K562 (cell line): ENCODE measurements at places on chromosomes 12 and 14.
A peak's percentile ranks its signal among the peaks of the same experiment; 100 is the strongest.

GRCh38 chr12:111368291-111368787, 556 bp downstream of the PHETA1 start:
- H3K4me3 ChIP-seq: peak overlapping the region; percentile 64
- H3K27ac ChIP-seq: peak overlapping the region; percentile 51
- no peaks in the 10 kb centered on the region for H3K27me3 ChIP-seq
- H3K36me3 ChIP-seq: peaks cover 22% of the 10 kb centered on the region; the same call in 1 of the 3 replicates
- DNase-seq: peak; percentile 43
- H3K4me1 ChIP-seq: peaks cover 14% of the 10 kb centered on the region

DNA sequence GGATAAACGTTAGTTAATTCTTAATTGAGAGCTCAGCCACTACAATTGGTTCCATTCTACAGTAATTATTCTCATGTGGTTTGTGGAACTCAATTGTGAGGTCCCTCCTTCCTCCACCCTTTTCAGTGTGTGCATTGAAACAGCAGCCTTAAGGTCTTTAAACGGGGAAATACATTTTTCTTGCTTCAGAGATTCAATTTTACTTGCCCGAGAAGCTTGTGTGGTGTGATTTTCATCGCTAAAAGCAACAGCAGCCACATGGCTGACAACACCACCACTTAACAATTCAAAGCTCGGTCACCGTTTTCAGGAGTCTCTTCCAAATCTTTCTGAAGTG, 733 bp upstream of the PPFIBP1 start:
- H3K4me3 ChIP-seq: peak overlapping the region; percentile 65
- H3K27me3 ChIP-seq: peaks cover 20% of the 10 kb centered on the region; the same call in 2 of the 3 replicates
- no peaks in the 10 kb centered on the region for H3K36me3 ChIP-seq
- H3K27ac ChIP-seq: peak overlapping the region; percentile 31; the same call in 1 of the 3 replicates
- peaks cover 14% of the 10 kb centered on the region for H3K4me1 ChIP-seq

- H3K4me3 ChIP-seq: no peak overlapping the region
- H3K27ac ChIP-seq: no peak overlapping the region
- H3K36me3 ChIP-seq: no peaks in the 10 kb centered on the region
- no peak for DNase-seq
These were observed 145.0 kb upstream of the SLC38A2 start for GRCh38 chr12:46517579-46517962.

DNA sequence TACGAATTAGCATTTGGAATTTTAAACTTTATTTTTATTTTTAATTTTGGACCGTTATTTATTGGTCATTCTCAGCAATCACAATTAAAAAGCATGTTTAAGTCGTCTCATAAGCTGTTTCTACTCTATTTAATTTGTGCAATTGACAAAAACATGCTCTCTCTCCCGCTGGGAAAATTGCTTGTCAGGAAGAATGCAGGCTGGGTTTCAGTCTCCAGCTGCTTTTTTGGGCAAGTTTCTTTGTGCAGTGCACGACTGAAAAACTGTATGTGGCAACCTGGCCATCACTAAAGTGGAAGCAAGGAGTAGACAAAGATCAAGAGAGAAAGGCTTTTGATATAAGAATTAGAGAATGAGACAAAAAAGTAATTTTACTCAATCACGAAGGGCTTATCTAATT, 941.5 kb upstream of the MDGA2 start:
- DNase-seq: no peak
- no peaks in the 10 kb centered on the region for H3K36me3 ChIP-seq
- no peaks in the 10 kb centered on the region for H3K27me3 ChIP-seq
- H3K4me3 ChIP-seq: no peak overlapping the region
- no peak overlapping the region for H3K27ac ChIP-seq

- no peaks in the 10 kb centered on the region for H3K4me1 ChIP-seq
- H3K27ac ChIP-seq: no peak overlapping the region
- no peaks in the 10 kb centered on the region for H3K27me3 ChIP-seq
- H3K4me3 ChIP-seq: no peak overlapping the region
These were observed 51.3 kb upstream of the PLBD1 start for GRCh38 chr12:14618983-14619382.

DNA sequence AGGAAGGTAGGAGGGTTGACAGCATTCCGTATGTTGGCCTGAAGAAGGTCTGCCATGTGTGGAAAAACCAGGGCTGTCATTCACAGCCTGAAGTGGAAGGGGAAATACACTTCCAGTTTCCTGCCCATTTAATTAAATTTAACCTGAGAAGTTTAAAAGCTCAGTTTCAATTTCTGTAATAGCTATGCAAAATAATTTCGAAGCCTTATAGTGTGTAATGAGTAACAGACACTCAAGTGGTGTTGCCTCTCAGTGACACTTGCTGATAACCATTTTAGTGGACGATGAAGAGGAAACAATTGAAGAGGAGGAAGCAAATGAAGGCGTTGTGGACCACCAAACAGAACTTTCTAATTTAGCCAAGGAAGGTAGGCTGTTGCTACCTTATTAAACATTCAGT, 44.8 kb downstream of the EP400 start:
- no peak for DNase-seq
- H3K27me3 ChIP-seq: no peaks in the 10 kb centered on the region
- H3K4me1 ChIP-seq: no peaks in the 10 kb centered on the region
- H3K4me3 ChIP-seq: no peak overlapping the region

DNA sequence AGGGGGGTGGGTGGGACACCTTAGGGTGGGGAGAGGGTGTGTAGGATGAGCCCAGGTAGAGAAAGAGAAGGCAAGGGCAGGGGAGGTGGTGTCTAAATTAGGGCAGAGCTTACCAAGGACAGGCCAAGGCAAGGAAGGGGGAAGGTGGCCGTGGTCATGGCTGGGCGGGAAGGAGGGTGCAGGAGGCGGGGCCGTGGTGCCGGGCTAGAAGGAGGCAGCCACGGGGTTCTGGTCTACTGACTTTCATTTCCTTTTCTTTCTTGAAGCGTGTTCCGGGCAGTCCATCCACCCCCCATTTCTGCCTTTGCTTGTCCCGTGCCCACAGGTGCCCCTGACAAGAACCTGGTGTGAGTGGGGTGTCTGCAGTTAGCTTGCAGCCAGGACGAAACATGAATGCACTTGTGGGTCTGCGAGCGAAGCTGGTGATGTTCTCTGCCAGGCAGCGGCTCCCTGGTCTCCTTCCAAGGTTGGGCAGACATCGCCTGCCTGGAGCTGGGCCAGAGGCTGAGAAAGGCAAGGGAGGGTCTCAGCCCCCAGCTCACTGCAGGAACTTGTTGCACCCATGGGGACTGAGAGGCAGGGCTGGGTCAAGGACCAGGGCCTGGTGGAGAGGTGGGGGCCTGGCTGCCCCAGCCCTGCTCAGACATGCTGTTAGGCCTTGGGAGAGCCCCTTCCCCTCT, 58.2 kb downstream of the KIF26A start:
- no peak overlapping the region for H3K27ac ChIP-seq
- no peaks in the 10 kb centered on the region; the same call in 1 of the 2 replicates for H3K27me3 ChIP-seq
- H3K4me3 ChIP-seq: no peak overlapping the region
- no peaks in the 10 kb centered on the region for H3K36me3 ChIP-seq
- DNase-seq: no peak

- H3K27ac ChIP-seq: no peak overlapping the region
- no peaks in the 10 kb centered on the region for H3K4me1 ChIP-seq
- no peak for DNase-seq
- no peaks in the 10 kb centered on the region for H3K36me3 ChIP-seq
- H3K27me3 ChIP-seq: no peaks in the 10 kb centered on the region
These were observed 117.2 kb upstream of the HMGA2 start for GRCh38 chr12:65707051-65707450.

- no peak for DNase-seq
- no peaks in the 10 kb centered on the region for H3K36me3 ChIP-seq
- H3K27me3 ChIP-seq: no peaks in the 10 kb centered on the region
- no peak overlapping the region for H3K4me3 ChIP-seq
These were observed 205.7 kb upstream of the GZMB start for GRCh38 chr14:24839617-24840203.

DNA sequence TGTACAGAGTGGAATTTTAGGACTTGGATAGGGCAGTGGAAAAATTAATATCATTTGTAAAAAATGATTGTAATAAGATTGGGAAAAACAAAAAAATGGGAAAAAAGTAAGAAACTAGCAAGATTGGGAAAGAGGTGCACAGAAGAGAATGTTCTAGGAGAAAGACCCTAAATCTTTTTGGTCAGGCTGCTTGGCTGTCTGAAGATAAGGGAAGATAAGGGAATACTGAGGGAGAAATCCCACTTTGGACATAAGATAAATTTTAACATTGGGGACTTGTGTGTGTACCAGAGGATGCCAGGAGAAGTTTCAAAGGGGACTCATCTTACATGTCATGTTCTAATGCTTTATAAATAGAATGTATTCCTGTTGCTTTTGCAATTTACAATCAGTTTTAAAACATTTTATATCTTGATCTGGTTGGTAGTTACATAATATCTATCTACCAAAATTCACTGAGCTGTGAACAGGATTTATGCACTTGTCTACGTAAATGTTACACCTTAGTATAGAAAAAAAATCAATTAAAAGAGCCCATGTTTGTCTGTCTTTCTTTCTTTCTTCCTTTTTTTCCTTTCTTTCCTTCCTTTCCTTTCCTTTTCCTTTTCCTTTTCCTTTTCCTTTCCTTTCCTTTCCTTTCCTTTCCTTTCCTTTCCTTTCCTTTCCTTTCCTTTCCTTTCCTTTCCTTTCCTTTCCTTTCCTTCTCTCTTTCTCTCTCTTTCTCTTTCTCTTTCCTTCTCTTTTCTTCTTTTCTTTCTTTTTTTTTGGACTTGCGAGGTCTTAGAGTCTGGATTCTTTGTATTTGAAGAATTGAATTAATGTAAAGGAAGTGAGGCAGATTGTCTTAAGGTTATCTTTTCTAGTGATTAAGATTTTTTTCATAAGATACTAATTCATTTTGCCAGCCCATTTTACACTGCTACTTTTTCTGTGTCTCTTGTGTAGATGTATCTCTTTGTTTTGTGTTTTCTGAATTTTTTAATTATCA, 66.1 kb downstream of the KTN1 start:
- DNase-seq: no peak
- peaks cover 38% of the 10 kb centered on the region for H3K36me3 ChIP-seq
- H3K4me1 ChIP-seq: no peaks in the 10 kb centered on the region

DNA sequence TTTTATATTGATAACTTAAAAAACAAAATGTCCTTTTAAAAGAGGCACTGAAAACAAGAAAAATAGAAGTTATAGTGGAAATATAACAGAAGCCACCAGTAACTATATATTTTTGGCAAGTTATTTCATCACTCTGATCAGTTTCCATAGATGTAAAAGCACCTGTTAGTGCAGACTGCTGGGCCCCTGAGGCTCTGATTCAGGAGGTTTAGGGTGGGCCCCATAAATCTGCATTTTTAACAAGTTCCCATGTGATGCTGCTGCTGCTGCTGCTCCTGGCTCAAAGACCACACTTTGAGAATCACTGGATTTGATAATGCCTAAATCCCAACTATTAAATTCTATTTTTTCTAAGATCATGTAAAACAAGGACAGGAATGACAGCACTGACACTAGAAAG, 251.1 kb downstream of the MED13L start:
- no peaks in the 10 kb centered on the region for H3K4me1 ChIP-seq
- H3K4me3 ChIP-seq: no peak overlapping the region
- no peak for DNase-seq
- H3K36me3 ChIP-seq: peaks cover 10% of the 10 kb centered on the region; the same call in 1 of the 3 replicates
- H3K27me3 ChIP-seq: no peaks in the 10 kb centered on the region

DNA sequence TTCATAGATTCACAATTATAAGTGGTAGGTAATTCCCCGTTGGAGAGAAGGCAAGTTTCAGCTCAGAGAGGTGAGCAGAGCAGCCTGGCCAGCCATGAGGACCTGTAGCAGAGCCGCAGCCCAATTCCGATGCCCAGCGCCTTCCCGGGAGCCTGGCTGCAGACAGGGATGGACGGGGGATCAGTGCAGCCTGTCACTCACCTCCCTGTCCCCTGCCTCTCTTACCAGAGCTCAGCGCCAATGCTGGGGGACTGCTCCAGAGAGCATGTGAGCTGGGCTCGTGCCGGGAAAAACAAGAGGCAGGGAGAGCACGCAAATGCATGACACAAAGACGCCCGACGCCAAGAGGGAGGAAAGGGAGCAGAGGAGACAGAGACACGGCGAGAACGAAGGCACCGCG, 231.9 kb downstream of the BCL11B start:
- no peak overlapping the region for H3K4me3 ChIP-seq
- H3K4me1 ChIP-seq: no peaks in the 10 kb centered on the region
- no peaks in the 10 kb centered on the region; the same call in 1 of the 2 replicates for H3K27me3 ChIP-seq
- no peak overlapping the region for H3K27ac ChIP-seq
- H3K36me3 ChIP-seq: no peaks in the 10 kb centered on the region
- no peak for DNase-seq

DNA sequence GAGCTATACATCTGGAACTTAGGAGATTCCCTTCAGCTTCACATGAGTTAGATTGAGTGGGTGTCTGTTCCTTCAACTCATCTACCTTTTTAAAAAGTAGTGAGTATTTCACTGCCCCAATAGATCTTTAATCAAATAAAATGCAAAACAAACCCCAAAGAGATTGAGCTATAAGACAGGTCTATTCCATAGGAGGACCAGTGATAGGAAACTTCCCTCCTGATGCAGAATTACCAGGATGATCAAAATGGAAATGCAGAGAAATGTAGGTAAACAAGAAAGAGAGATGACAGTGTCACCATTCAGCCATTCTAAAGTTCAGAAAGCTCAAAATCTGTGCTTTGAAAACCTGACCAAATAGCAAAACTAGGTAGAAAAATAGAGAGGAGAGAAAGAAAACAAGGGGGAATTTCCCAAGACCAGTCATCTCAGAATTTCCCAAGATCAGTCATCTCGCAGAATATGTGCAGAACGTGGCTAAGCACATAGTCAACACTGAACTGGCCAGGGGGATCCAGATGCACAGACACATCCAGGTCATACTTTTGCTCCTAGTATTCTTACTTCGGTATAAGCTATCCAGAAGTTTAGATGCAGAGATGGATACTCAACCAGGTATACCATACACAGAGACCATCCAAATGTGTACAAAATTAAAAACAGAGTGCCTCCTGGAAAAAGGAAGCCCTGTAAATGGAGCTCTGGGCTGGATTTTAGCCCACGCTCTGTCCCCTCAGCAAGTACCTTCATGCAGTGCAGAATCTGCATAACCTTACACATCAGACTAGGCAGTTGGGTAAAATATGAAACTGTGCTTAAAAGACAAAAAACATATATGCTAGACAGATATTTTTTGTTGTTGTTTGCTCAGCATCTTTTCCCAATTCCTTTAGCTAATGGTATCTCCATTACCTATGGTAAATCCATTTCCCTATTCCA, 27.4 kb downstream of the SLC41A2 start:
- no peaks in the 10 kb centered on the region for H3K4me1 ChIP-seq
- H3K36me3 ChIP-seq: no peaks in the 10 kb centered on the region
- no peak overlapping the region for H3K4me3 ChIP-seq

- H3K4me1 ChIP-seq: peaks cover 17% of the 10 kb centered on the region; the same call in 2 of the 3 replicates
- DNase-seq: peak; percentile 76
- H3K27me3 ChIP-seq: peaks cover 6% of the 10 kb centered on the region; the same call in 1 of the 2 replicates
- H3K4me3 ChIP-seq: peak overlapping the region; percentile 26; the same call in 1 of the 2 replicates
- no peak overlapping the region for H3K27ac ChIP-seq
These were observed 14.6 kb upstream of the NR4A1 start for GRCh38 chr12:52036587-52037171.

DNA sequence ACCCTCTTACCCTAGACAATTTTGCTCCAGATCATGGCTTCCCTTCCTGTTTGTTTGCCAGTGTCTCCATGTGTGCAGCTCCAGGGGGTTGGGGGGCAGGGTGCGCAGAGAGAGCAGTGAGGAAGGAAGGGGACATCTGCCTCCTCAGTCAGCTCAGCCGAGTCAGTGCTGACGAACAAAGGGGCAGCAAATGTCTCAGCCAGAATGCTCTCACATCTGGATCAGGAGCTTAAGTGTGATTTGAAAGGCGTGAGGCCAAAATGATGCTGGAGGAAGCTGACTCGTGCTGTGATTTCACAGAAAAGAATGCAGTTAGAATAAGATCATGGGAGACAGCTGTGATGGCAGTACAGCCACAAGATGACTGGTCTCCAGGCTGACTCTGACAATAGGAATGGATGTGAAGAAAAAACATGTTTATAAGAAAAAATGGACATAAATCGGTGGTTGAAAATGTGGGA, 27.1 kb upstream of the CDK17 start:
- H3K4me1 ChIP-seq: no peaks in the 10 kb centered on the region
- H3K27ac ChIP-seq: no peak overlapping the region
- DNase-seq: no peak
- no peaks in the 10 kb centered on the region for H3K27me3 ChIP-seq
- no peaks in the 10 kb centered on the region for H3K36me3 ChIP-seq
- no peak overlapping the region for H3K4me3 ChIP-seq
